ENCODE measurements at places on chromosomes 1 and 21.

DNA sequence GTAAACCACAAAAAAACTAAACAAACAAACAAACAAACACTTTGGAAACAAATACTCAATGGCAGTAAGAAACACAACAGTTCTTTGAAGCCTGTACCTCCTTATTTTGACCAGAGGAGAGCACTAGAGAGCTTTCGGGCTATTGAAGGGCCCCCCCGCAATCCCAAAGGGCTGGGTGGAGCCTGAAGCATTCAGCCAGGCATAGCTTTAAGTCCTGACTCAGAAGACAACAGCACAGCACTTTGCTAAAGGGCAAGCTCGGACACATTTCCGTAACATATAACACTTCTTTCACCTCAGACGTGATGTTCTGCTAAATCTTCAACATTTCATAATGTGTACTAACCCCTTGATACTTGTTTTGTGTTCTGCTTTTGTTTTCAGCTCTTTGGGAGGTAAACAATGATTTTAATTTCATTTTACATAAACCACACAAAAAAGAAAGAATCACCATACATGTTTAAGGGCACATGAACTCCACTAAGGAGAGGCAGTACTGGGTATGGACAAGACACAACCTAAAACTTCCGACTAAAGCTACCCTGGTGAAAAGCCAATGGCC is 9.7 kb upstream of the SHCBP1L start:
- DNase-seq, result peak; percentile 8

DNA sequence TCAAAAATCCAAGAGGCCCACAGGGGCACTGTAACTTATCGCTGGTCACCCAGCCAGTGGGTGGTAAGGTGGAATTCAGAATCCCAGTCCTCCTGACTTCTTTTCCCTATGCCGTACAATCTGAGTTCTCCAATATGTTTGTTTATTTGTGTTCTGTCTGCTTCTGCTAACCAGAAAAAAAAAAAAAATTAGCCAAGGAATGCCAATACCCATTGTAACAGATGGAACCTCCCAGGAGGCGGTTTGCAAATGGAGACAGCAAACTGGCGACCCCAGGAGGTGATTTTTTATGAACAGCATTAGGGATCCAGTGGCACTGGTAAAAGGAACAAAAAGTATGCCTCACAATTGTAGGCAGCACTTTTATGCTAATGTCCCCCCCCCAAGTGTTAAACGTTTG is 189.0 kb upstream of the FGGY start:
- no peak for DNase-seq

DNA sequence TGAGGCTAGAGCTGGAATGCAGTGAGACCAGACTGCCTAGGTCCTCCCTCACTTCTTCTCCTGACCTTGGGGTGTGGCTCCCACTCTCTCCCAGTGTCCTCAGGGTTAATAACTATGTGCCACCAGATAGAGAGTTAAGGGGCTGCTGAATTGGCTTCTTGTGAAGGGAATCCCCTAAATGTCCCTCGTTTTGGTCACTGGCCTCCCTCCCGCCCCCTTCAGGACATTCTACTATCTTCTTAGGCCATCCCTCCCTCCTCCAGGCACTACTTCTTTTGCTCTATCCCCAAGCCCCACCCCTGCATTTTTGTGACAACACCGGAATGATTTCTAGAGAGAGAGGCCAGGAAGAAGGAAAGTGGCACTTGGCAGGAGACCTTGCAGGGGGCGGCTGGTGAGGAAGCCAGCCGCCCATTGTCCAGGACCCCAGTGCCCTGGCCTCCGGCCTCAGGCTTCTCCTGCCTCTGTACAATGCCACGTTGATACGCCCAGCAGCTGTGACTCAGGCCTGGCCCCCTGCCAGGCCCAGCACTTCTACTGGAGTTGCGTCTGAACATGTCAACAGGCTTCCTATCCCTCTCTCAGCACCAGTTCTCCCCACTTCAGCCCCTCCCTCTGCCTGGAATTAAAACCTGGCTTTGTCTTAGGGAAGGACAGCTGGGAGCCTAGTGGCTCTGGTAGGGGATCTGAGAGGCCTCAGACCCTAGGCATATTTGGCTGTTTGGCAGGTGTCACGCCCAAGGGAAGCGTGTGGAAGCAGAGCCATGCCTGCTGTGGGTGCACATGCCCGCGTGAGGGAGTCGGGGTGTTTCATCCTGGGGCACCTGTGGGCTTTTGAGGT is 9.1 kb downstream of the LMNA start:
- DNase-seq, result no peak

DNA sequence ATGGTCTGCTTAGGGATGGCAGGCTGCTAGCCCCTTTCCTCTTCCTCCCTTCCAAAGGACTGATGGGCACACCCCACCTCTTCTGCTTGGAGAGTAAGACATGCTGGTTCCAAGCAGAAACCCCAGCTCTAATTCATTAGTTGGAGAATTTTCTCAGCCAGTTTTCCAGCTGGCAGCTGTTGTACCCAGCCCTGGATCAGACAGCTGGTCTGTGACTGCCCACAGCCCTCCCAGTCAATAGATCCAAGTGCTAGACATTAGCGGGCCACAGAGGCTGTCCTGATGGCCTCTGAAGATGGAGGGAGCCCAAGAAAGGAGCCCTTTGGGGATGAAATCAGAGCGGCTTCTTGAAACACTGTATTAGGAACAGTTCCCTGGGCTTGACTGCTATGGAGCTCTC is 35.8 kb downstream of the ACOT11 start:
- no peak for DNase-seq

GRCh38 chr21:35046880-35047229 is 2.2 kb downstream of the RUNX1 start:
- no peak for DNase-seq

DNA sequence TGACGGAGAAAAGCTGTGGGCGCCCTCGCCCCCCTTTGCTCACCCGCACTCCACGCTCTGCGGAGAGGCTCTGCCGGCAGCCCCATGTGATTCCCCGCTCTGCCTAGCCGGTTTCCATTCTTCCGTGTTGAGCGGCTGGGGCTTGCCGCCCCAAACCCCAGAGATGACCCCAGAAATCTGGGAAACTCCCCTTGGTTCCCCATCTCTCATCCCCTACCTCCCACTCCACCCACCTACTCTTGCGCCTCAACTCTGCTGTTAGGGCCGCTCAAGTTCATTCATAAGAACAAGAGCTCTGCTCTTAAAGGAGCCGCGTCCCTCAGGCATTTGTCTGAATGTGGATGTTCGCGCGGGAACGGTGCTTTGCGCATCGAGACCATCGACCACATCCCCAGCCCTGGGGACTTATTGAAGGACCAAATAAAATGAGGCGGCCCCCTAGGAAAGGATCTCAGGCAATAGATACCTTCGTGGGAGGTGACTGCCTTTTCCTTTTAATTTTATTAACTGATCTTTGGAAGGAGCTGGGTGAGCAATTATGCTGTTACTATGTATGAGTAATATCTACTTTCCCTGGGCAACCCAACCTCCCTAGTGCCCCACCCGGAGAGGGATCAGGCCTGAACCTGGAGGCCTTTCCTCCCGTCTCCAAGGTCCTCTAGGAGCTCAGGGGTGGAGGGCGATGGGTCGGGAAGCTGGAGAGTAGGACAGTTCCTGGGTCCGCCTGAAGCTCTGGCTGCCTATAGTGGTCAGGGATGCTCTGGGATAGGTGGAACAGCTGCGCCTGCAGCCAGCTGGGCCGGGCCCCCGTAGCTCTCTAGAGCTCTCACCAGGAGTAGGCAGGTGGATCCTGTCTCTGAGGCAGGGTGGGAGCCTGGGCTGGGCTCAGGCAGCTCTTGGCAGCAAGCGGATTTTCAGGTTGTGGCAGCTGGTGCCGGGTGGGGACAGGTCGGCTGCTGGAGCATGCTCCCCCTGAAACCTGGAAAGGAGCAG is 898 bp downstream of the MFSD2A start:
- peak; percentile 66 for DNase-seq

GRCh38 chr1:61277121-61277690 is 194.8 kb downstream of the NFIA start:
- no peak for DNase-seq
